Endothelial cell of umbilical vein (primary cell): ENCODE measurements at places on chromosomes 5 and 9. TPM values are rescaled to one million over a fixed set of nuclear protein-coding genes. Genes with fewer than 3 reads are reported as not detected.

- DNase-seq: no peak
These were observed 132.1 kb downstream of the PHF2 start for GRCh38 chr9:93708289-93708986.

GRCh38 chr5:57738301-57738700 is 255.7 kb upstream of the ACTBL2 start:
- no peak for DNase-seq

DNA sequence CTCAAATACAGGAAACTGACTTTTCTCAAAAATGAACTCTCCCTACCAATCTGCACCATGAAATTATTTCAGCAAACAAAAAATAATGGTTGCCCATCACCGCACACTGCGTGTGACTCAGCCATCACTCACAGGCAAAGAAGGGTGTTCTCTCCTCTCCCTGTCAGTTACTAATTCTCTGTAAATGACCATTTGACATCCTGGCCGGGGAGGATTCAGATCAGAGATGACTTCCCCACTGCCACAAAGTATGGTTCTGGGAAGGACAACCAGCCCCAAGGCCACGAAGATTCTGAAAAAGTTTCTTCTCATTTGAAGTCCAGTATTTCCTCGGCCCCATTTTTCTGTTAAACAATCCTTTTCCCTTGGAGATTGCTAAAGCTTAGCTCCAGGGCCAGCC is 199.4 kb downstream of the AUH start:
- DNase-seq: no peak

CTXN3 gene
- not detected in 2 replicates for total RNA-seq

RPL7A gene
- 2,043 and 2,112 TPM in 2 replicates for total RNA-seq
